ENCODE measurements at places on chromosomes 12 and 14. TPM values are rescaled to one million over a fixed set of nuclear protein-coding genes. Genes with fewer than 3 reads are reported as not detected.

PZP gene
- total RNA-seq = not detected

OVCH1 gene
- 0.26 TPM for total RNA-seq

ALG10 gene
- 6.0 TPM for total RNA-seq

SRSF5 gene
- 126 TPM for total RNA-seq

TAS2R30 gene
- 3.1 TPM for total RNA-seq

GRCh38 chr12:104495786-104496185 is 39.0 kb downstream of the CHST11 start:
- DNase-seq = no peak

DNA sequence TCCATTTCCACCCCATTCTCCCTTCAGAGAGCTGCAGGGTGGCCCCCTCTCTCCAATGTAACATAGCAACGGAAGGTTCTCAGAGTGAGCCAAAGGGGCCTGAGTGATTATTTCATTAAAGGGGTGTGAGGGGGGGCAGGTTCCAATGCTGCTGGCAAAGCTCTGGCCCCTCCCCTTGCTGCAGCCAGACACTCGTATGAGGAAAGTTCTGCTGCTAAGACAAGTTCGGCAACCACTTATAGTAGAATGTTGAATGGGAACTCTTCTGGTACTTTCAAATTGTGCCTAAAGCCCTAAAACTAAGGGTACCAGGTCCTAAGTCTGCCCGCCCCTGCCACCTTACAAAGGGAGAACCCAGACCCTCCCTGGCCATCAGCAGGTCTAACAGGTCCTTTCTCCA is 49.8 kb downstream of the PLEKHG3 start:
- no peak for DNase-seq

DNA sequence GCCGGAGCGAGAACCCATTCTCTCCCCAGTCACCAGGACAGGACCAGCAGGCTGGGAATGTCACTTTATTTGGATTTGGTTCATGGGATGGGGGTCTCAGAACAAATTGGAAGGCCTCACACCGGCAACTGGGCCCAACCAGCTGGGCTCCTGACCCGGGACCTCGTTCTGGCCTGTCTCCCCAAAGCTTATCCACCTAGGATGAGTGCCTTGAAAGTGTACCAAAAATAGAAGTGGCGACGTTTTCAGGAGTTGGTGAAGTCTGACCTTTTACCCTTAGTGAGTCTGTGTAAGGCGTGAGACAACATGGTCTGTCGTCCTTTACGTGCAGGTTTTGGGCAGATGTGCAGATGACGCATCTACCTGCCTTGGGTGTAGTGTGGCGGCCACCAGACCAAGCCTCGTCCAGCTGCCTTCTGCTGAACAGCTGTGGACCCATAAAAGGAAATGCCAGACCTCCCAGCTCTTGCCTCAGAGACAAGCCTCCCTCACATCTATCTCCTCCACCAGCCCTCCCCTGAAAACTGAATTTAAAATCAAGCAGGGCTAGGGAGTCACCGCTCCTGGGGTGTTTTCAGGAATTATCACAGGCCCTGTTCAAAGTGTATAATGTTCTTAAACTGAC is 36.6 kb upstream of the CLMN start:
- no peak for DNase-seq

GRCh38 chr14:24310265-24310645 is 315 bp downstream of the LTB4R2 start:
- DNase-seq = no peak

GRCh38 chr12:63150713-63151622 is at the start of gene AVPR1A:
Gene AVPR1A, minus strand, starts transcription at chr12:63151201. Its CDS starts 365 bp downstream, at chr12:63150836.
- DNase-seq = no peak

DNA sequence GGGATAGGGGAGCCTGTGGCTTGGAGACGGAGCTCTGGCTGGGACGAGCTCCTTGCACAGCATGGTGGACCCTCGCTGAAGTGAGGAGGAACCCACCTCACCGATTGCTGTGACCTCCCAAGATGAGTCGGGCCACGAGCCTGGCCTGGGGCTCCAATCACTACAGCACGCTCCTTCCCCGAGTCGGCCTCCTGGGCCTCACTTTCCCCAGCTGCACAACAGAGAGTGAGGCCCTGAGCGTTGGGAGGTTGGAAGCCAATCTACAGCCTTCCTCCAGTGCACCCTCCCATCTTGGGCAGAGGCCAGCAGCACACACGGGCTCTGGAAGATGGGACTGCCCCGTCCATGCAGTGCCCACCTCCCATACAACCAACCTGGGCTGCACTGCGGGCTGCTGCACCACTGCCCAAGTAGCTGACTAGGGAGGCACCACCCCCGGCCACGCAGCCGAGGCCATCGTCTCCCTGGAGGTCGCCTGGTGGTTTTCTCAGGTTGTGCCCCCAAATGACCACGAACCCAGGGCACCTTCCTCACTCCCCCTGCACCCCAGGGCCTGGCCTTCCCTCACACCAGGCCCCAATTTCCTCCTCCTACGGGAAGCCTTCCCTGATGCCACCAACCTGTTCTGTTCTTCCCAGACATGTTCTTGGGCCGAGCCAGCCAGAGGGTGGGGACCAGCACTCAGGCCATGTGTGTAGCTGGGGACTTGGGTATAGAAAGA is 152.3 kb upstream of the C14orf180 start:
- no peak for DNase-seq

DNA sequence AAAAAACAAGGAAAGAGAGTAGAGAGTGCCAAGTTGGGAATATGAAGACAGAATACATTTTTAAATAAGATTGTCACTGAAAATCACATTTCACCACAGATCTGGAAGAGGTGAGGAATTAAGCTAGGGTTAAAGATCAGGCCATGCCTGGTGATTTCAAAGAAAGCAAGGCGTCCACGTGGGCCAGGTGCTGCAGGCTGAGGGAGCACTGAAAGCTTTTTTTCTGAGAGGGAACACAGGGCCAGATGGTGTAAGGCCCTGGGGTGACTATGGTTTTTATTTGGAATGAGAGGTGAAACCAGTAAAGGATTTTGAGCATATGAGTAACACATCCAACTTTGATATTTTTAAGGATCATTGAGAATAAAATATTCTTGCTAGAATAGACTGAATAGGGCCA is 20.9 kb downstream of the SYT1 start:
- DNase-seq = no peak

GRCh38 chr12:7959701-7960121 is 23.7 kb upstream of the SLC2A3 start:
- DNase-seq = peak; percentile 79

DNA sequence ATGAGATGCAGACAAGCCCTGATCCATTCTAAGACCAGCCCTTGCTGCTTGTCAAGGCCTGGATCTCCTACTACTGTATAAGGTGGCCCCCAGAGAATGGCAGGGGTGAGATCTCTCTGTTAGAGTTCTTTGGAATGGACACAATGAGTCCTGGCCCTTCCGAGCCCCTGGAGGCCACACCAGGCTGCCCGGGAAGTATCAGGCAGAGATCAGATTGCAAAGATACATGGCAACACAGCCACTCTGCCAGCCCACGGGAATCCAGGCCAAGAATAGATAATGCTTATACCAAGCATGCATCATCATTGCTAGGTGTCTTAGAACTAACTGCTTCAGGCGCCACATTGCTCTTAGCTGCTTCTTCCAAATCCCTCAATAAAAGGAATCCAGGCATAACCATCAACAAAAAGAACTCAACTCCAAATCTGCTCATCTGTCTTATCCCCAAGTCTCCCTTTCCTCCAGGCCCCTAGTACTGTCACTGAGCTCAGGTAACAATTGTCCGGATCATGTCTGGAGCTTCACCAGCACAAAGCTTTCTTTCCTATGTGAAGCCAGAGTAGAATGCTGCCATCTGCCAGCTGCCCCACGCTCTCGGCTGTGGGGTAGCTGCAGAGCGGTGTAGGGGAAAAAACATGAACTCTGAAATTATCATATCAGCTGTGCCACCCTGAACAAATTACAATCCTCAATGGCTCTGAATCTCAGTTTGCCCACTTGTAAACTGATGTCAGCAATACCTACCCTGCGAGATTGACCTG is 5.5 kb upstream of the VASH1 start:
- no peak for DNase-seq

GRCh38 chr14:83780321-83780720 is 1749.6 kb upstream of the FLRT2 start:
- no peak for DNase-seq

Data from bronchial epithelial cell (primary cell).